ENCODE measurements at places on chromosomes 2 and 18. TPM values are rescaled to one million over a fixed set of nuclear protein-coding genes. Genes with fewer than 3 reads are reported as not detected.

The CIB4 gene
- not detected for polyA plus RNA-seq

The C2orf66 gene
- not detected for polyA plus RNA-seq

The TFCP2L1 gene
- polyA plus RNA-seq: 0.25 TPM

The KCNF1 gene
- polyA plus RNA-seq: not detected

The MALL gene
- not detected for polyA plus RNA-seq

The RAMP1 gene
- not detected for polyA plus RNA-seq

The UGT1A3 gene
- polyA plus RNA-seq: not detected

The CLEC4F gene
- not detected for polyA plus RNA-seq

The ADAM23 gene
- polyA plus RNA-seq: not detected

The FBXO48 gene
- 0.44 TPM for polyA plus RNA-seq

The NCKAP1 gene
- polyA plus RNA-seq: 0.03 TPM

The LIMS3 gene
- 0.85 TPM for polyA plus RNA-seq

The AFF3 gene
- polyA plus RNA-seq: 85.9 TPM

The IL1F10 gene
- not detected for polyA plus RNA-seq

The GNAL gene
- polyA plus RNA-seq: 0.20 TPM

The CCDC141 gene
- polyA plus RNA-seq: 15.4 TPM

The LYG1 gene
- polyA plus RNA-seq: 0.48 TPM

The CROCC2 gene
- polyA plus RNA-seq: not detected

The TNFRSF11A gene
- polyA plus RNA-seq: not detected

The LCT gene
- polyA plus RNA-seq: not detected

The LIMS4 gene
- 1.4 TPM for polyA plus RNA-seq

The DUSP11 gene
- polyA plus RNA-seq: 47.3 TPM

The AQP4 gene
- polyA plus RNA-seq: not detected
